ENCODE measurements at places on chromosomes 11 and 22.

DNA sequence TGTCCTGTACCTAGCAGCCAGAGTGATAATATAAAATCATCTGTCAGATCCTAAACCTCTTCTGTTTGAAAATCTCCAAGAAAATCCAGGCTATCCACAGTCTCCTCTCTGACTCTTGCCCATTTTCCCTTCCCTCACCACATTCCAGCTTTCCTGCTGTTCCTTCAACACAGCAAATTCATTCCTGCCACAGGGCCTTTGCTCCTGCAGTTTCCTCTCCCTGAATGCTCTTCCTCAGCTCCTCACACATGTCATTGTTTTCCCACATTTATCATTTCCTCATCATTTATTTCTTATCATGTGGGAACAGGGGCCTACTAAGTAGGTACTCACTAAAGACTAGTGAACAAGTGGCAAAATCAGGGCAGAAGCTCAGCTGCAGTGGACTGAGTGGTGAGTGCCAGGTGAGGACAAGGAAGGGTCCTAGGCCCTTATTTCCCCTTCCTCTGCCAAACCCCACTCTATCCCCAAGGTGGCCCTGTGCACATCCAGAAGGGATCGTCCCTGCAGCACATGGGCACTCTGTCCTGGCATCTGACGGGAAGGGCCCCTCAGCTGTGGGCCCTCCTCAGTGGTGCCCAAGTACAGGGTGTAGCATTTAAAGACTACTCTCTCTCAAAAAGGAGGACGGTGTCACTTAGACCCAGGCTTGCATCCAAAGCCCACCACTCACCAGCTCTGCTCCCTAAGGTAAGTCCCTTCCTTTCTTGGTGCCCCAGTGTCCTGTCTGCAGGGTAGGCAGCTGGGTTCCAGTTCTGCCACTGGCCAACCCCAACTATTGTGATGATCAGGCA lies 2.0 kb downstream of the LRRC32 start:
- DNase-seq = no peak

GRCh38 chr11:62358273-62358672 lies 21.0 kb downstream of the ASRGL1 start:
- DNase-seq = no peak

DNA sequence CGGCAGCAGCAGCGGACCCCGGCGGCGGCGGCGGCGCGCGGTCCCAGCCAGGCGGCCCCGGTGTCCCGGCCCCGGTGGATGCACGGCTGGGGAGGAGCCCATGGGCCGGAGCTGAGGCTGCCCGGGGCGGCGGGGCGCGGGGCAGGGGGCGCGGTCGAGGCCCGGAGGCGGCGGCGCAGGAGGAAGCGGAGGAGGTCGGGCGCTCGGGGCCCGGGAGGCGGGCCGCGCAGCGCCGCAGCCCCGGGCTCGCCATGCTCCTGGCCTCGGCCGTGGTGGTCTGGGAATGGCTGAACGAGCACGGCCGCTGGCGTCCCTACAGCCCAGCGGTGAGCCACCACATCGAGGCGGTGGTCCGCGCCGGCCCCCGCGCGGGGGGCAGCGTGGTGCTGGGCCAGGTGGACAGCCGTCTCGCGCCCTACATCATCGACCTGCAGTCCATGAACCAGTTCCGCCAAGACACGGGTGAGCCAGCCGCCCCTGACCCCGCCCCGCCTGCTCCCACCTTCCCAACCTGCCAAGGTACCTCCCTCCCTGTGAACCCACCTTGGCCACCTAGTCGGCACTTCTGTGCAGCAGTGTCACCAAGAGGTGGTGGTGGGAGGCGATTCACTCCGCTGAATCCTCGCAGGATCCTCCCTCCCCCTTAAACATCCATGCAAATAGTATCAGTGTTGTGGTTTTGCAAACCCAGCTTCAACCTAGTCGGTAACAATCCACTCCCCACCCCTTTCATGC lies 580 bp downstream of the DTX4 start:
- DNase-seq = peak; percentile 76

DNA sequence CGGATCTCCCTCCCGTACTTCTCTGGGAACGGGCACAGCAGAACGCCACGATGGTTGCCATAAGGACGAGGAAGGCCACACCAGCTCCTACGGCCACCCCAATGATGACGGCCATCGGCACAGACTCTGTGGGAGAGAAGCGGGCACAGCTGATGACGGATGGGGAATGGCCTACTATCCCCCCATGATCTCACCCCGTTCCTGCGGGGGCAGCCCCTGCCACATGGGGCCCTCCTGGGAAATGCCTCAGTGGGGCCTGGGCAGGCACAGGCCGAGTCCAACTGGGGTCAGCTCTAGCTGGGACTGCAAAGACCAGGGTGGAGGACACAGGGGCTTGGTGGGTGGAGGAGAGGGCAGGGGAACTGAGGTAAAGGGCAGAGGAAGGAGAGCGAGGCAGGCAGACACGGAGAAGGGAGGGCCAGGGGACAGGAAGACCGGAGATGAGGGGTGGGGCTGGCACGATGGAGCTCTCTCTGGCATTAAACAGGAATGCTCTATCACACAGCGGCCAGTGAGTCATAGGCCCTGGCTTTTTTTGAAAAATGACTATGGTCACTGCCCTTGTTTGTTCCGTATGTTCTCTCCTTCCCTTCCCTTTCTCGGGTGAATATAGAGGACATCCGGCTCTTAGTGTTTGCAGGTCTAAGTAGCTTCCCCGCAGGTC lies 76.0 kb downstream of the ST3GAL4 start:
- DNase-seq = no peak

DNA sequence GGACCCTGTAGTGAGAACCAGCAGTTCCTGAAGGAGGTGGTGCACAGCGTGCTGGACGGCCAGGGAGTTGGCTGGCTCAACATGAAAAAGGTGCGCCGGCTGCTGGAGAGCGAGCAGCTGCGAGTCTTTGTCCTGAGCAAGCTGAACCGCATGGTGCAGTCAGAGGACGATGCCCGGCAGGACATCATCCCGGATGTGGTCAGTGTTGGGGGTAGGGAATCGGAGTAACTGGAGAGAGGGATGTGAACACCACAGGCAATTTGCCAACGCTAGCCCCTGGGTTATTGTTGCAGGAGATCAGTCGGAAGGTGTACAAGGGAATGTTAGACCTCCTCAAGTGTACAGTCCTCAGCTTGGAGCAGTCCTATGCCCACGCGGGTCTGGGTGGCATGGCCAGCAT lies 19.9 kb downstream of the MADD start:
- DNase-seq = no peak

- DNase-seq = no peak
Measured at GRCh38 chr11:105298630-105299029, 159.1 kb upstream of the CARD18 start.

DNA sequence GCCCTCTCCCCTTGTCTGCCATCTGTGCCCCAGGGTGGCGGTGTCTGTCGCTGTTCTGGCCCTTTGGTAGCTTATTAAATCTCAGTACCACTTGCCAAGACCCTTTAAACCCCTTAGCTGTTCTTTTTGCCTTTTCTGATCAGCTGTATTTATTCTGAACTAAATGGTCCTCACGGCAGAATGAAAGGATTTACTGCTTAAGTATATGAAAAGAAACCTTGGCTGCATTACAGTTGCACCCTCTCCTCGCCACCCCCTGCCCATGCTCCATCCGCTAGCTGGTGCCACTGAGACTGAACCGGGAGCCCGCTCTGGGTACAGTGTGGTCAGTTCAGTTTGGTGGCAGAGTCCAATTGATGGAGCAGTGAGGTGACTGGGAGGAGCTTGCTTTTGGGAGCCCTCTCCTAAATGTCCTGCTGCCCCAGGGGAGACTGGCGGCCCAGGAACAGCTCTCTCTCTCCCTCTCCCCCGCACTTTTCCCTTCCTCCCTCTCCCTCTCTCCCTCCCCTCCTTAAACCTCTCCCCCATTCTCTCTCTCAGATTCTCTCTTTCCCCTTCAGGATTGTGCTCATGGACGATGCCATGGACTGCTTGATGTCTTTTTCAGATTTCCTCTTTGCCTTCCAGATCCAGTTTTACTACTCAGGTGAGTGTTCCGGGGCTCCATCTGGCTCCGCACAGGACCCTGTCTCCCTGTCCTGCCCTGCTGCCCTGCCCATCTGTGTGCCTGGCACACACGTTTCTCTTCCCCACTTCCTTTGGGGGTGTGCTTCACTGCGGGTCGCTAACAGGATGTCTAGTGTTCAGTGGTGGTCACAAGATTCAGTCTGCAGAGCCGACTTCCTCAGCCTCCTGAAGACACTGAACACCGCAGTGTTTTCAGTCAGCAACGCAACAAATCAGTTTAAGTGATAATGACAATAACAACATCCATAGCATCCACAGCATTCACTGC lies 21.8 kb downstream of the ARFGAP2 start:
- DNase-seq = no peak

DNA sequence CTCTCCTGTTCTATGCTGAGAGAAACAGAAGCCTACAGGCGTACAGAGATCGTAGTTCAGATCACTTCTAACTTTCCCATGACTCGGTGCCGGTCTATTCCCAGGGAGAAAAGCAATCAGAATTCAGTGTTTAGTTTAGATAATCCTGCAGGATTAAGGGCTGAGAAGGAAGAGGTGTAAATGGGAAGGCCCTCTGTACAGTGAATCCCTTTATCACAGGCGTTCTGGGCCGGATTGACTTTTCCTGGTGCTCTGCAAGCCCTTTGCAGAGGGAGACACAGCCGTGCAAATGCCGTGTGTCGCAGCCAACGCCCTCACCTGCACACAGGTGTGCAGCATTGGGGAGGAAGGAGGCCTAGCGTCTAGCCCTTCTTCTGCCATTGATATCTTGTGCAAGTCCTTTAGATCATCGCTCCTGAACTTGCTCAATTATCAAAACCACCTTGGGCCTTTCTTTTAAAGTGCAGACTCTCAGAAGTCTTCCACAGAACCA lies 90.6 kb downstream of the DSCAML1 start:
- DNase-seq = no peak

- DNase-seq = no peak
Measured at GRCh38 chr22:45462034-45462655, 40.5 kb upstream of the FBLN1 start.

GRCh38 chr11:108933630-108934029 lies 268.8 kb downstream of the DDX10 start:
- DNase-seq = no peak

GRCh38 chr11:34234086-34234740 lies 123.6 kb downstream of the ABTB2 start:
- DNase-seq = peak; percentile 63

DNA sequence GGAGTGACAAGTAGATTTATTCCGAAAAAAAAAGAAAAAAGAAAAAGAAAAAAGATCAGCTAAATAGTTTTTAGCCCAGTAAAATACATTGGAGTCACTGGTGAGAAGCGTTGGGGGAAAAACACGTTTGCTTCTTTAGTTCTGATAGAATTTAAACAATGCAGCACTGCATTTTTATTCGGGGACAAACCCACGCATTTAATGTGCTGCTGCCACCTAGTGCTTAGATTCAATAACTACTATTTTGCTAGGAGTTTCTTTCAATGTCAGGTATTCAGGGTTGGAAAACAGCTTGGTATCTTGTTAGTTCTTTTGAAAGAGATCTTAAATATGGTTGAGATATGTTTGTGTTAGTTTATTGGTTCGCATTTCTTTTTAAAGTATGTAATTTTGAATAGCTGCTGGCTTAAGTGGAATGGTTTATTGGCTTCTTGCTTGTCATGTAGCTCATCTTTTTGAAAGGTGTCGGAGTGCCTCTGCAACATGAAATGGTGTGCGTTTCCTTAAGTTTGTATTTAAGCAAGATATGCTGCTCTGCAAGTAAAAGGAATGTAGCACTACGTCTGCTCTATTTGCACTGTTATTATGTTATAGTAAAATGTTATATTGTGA lies 41.9 kb downstream of the SVIP start:
- DNase-seq = peak; percentile 39

DNA sequence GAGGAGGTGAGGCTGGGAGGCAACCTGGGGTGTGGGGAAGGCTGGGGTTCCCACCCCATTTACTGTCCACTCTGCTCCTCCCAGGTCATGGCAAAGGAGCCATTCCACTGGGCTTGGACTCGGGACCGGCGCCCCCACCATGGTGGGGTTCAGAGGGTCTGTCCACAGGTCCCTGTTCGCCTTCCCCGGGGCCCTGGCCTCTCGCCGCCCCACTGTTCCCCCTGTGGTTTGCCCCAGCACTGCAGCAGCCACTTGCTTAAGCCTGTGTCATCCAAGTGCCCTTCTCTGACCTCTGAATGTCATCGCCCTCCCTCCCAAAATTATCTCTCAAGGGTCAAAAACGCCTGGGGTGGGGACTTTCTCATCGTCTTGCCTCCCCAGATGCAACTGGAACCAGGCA lies 2.6 kb downstream of the SPDYC start:
- no peak for DNase-seq

GRCh38 chr22:17103351-17103750 lies 17.8 kb downstream of the TMEM121B start:
- DNase-seq = peak; percentile 21

- DNase-seq = no peak
Measured at GRCh38 chr11:62280452-62280851, 10.5 kb downstream of the SCGB2A2 start.

DNA sequence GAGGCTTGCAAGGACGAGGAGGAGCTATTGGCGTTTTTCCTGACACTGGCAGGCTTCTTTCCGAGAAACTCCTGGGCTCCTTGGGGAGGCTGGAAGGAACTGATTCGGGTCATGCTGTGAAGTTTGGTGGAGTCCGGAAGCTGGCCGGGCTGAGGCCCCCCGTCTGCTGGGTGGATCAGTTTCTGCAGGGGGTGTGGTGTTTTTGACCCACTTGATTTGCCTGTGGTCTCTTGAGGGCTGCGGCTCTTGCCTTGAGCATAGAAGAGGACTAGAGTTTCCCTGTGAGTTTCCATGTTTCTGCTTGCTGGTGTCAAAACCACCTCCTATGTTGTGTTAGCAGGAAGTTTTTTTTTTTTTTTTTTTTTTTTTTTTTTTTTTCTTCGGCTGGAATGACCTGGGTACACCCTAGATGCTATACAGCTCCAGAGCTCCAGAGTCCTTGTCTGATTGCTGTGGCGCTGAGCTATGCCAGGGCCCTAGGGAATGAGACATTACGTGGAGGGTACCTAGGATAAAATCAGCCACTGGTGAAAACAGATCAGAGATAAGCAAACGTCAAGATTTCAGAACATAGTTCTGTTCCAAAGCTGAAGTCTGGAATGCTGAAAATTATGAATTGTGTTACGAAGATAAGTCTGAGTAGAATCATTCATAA lies 728 bp downstream of the TBC1D22A start:
- DNase-seq = peak; percentile 87

DNA sequence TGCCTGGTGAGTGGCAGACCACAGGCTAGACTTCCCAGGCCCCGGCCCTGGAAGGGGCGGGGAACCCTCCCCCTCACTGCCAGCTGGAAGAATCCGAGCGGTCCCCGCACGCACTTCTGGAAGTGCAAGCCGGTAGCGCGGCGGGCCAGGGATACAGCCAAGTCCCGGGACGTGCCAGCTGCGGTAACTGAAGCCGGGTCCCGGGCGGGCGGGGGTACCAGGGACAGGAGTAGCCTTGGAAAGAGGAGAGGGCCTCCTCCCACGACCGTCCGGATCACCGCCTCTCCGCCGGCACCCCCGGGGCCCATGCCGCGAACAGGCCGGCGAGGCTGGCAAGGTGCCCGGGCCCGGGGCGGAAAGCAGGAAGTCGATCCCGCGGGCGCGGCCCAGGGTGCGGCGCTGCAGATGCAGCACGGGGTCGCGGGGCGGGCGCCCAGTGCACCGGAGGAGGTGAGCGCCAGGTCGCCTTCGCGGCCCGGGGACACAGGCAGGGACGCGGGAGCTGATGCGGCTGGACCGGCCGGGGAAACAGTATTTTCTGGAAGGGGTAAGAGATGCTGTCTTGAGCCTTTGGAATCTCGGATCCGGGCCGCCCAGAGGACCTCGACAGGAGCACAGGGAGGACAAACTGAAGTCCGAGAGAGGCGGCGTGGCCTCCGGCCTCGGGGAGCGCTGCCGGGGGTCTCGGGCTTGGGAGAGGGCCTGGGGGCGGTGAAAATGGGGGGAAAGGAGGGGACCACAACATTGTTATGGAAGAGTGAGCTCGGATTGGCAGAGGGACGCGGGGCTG lies 783 bp upstream of the SLC35C1 start:
- DNase-seq = peak; percentile 61

GRCh38 chr11:124798991-124799347 lies 1.2 kb downstream of the MSANTD2 start:
- peak; percentile 22 for DNase-seq

Measured in GM13976 (cell line).